ENCODE measurements at places on chromosomes 5 and 9. TPM values are rescaled to one million over a fixed set of nuclear protein-coding genes. Genes with fewer than 3 reads are reported as not detected.

- peak; percentile 82 for DNase-seq
Measured at GRCh38 chr5:76402886-76403765, at the start of gene IQGAP2. TSS of gene IQGAP2 (plus strand) at chr5:76403285. CDS start at chr5:76403546, 261 bp downstream.

TAF1L gene
- total RNA-seq = not detected

PCDHA9 gene
- total RNA-seq = 18.9 TPM

- no peak for DNase-seq
Measured at GRCh38 chr9:20290257-20290656, 332.0 kb downstream of the MLLT3 start.

Data from glutamatergic neuron (in vitro differentiated cells).